IMR-90 (cell line): ENCODE measurements at places on chromosomes 4 and X. TPM values are rescaled to one million over a fixed set of nuclear protein-coding genes. Genes with fewer than 3 reads are reported as not detected.

The USO1 gene
- 121 and 181 TPM in 2 replicates for total RNA-seq

The SLC4A4 gene
- 16.8 and 23.9 TPM in 2 replicates for total RNA-seq

The HTN1 gene
- total RNA-seq: not detected in 2 replicates

The MAGEC2 gene
- not detected in 2 replicates for total RNA-seq

- H3K27ac ChIP-seq: no peak overlapping the region
- no peak for DNase-seq
- no peaks in the 10 kb centered on the region for H3K27me3 ChIP-seq
These were observed 34.5 kb downstream of the PIGG start for GRCh38 chr4:533318-534100.

DNA sequence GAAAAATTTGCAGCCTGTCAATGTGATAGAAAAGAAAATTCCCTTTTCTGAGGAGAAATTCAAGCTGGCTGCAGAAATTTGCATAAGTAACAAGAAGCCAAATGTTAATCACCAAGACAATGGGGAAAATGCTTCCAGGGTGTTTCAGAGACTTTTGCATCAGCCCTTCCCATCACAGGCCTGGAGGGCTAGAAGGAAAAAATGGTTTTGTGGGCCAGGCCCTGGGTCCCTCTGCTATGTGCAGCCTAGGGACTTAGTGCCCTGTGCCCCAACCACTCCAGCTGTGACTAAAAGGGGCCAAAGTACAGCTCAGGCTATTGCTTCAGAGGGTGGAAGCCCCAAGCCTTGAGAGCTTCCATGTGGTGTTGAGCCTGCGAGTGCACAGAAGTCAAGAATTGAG, 23.9 kb downstream of the ZNF275 start:
- no peak for DNase-seq
- no peaks in the 10 kb centered on the region for H3K4me1 ChIP-seq
- H3K4me3 ChIP-seq: no peak overlapping the region
- H3K36me3 ChIP-seq: no peaks in the 10 kb centered on the region
- no peak overlapping the region for H3K27ac ChIP-seq

- no peaks in the 10 kb centered on the region for H3K36me3 ChIP-seq
- H3K27ac ChIP-seq: no peak overlapping the region
- no peak for DNase-seq
- no peaks in the 10 kb centered on the region for H3K27me3 ChIP-seq
These were observed 220.3 kb upstream of the GIMD1 start for GRCh38 chr4:106588891-106589290.

DNA sequence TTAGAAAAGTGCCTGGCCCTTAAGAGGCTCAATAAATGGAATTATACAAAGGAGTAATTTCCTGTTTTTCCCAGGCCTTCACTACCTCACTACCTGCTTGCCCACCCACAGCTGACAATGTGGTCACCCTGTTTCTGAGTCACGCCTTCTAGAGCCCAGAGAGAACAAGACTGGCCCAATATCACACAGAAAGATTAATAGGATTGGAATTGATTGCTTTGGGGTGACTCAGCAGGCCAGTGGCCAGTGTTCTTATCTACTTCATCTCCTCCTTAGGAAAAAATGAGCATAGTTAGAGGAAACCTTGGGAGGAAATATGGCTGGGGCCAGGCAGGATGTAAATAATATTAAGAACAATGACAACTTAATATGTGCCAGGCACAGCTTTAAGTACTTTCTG, 4.5 kb upstream of the FGF16 start:
- no peaks in the 10 kb centered on the region for H3K36me3 ChIP-seq
- H3K27me3 ChIP-seq: peaks cover 11% of the 10 kb centered on the region
- H3K27ac ChIP-seq: no peak overlapping the region
- DNase-seq: peak; percentile 81
- no peak overlapping the region for H3K4me3 ChIP-seq
- H3K4me1 ChIP-seq: no peaks in the 10 kb centered on the region

GRCh38 chr4:188005561-188005960, 10.0 kb downstream of the ZFP42 start:
- no peak for DNase-seq
- no peaks in the 10 kb centered on the region for H3K27me3 ChIP-seq
- no peak overlapping the region for H3K4me3 ChIP-seq
- no peaks in the 10 kb centered on the region for H3K36me3 ChIP-seq

DNA sequence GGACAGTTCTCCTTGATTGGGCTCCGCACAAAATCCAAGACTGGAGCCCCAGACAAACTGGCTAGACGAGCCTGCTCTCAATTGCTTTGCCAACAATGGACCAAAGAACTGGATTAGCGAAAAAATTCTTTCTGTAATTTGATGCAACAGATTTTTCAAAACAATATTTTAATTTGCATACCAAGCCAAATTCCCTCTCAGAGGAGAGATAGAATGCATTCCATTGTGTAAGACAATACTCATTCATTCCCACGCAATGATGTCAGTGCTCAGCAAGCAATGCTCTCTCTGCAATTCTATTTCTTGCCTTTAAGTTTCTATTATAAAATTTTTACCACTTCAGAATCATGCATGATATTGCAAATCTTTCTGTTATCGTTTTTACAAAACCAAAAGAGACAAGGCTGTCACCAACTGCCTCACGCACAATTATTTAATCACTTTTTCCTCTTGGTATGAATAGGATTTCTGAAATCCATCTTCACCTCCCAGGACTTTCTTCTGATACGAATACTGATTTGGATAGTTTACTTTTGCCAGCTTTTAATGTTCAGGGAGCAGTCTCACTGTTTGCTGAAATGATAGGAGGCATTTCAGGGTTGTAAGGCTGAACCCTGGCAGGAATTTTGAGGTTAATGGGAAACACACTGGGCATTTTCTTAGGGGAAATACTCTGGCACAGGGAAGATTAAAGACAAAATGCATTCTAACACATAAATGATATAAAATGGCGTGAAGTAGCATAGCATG, 46.1 kb upstream of the HCCS start:
- peaks cover 11% of the 10 kb centered on the region for H3K4me1 ChIP-seq
- peak overlapping the region; percentile 68; the same call in 1 of the 2 replicates for H3K27ac ChIP-seq
- no peaks in the 10 kb centered on the region for H3K27me3 ChIP-seq
- H3K36me3 ChIP-seq: no peaks in the 10 kb centered on the region

DNA sequence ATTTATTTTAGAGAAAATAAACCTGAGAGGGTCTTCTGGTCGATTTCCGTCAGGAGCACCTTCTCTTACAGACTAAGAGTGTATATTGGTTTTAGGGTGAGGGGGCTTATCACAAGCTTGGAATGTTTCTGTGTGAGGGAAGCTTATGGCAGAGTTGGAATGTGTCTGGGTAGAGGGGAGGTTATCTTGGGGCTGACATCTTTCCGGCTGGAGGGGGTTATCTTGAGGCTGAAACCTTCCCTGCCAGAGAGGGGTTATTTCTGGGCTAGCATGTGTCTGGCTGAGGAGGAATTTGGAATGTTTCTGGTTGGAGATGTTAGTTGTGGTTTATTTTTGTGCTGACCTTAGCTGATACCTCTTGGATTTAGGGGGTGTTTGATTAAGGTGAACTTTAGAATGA, 1312.1 kb downstream of the ADGRL3 start:
- H3K36me3 ChIP-seq: no peaks in the 10 kb centered on the region
- no peak overlapping the region for H3K4me3 ChIP-seq
- no peaks in the 10 kb centered on the region for H3K27me3 ChIP-seq
- no peak for DNase-seq
- H3K4me1 ChIP-seq: no peaks in the 10 kb centered on the region
- no peak overlapping the region for H3K27ac ChIP-seq

GRCh38 chrX:130118441-130119311, 8.4 kb upstream of the ELF4 start:
- H3K27ac ChIP-seq: peak overlapping the region; percentile 79
- H3K4me1 ChIP-seq: peaks cover 15% of the 10 kb centered on the region
- no peaks in the 10 kb centered on the region for H3K36me3 ChIP-seq
- H3K27me3 ChIP-seq: no peaks in the 10 kb centered on the region

DNA sequence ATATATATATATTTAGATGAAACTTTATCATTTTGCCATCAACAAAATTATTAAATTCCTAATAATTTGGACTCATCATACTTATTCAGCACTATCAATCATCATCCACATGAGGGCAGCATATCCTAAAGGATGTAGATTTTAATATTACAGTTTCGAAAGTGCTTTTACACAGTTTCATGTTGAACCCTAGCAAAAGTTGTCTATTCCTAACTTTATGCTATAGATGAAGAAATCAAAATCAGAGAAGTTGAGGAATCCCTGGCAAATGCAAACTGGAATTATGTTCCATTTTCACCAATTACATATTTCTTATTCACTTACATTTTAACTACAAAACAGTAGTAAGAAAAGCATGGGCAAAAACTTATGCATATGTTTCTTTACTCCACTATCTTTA, 36.6 kb upstream of the UGT2A1 start:
- no peaks in the 10 kb centered on the region for H3K27me3 ChIP-seq
- H3K27ac ChIP-seq: no peak overlapping the region
- no peaks in the 10 kb centered on the region for H3K36me3 ChIP-seq
- peak; percentile 26 for DNase-seq
- H3K4me3 ChIP-seq: no peak overlapping the region

DNA sequence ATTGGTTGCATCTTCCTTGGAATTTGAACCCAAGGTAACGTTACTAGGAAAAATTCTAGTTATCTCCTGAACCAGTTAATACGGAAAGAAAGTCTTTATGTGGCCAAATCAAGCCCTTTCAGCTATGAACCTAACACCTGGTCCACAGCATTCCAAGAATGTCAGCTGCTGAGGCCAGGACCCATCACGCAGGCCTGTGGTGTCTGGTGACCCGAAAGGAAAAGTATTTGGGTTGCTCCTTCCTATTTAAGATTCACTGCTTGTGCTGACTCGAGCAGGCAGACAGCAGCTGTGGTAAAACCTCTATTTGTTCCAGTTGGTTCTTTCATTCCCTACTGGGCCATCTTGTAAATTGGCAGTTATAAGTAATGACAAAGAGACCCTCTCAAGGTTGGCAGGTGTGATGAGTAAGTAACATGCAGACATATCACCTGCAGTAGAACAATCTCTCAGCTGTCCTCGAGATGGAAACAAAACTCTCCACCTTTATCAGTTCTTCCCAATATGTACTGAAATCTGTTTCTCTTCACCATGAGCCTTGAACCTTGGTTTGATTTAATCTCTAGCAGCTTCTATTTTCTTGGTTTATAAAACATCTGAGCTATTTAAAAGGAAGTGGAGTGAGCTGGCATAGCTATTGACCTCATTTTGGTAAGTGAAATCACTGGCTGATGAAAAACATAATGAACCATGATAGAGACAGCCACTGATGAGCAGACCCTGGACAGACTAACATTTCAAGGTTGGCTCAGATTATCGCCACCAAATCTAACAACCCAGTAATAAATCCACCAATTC, 182.1 kb upstream of the SMIM31 start:
- H3K4me1 ChIP-seq: no peaks in the 10 kb centered on the region
- no peak for DNase-seq
- H3K27ac ChIP-seq: no peak overlapping the region
- no peak overlapping the region for H3K4me3 ChIP-seq

DNA sequence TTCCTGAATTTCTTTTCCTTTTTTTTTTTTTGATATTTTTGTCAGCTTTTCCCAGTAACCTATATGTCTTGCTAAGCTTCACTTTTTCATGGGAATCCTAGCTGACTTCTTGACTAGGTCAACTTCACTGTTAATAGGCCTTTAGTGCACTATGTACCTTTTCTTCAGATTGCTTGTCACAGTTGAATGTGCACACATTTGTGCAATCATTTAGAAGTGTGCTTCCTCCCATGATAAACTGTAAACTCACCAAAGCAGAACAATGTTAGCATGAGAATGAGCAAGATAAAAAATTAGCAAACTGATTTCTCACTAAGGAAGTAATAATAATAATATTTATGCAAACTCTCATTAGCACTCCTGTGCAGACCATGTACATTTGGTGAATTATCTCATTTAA, 173.2 kb downstream of the PABPC4L start:
- no peaks in the 10 kb centered on the region for H3K36me3 ChIP-seq
- DNase-seq: no peak
- H3K27ac ChIP-seq: no peak overlapping the region
- H3K4me1 ChIP-seq: no peaks in the 10 kb centered on the region
